ENCODE measurements at places on chromosomes 4 and X. TPM values are rescaled to one million over a fixed set of nuclear protein-coding genes. Genes with fewer than 3 reads are reported as not detected.
A peak's percentile ranks its signal among the peaks of the same experiment; 100 is the strongest.

NDNF gene
- not detected for polyA plus RNA-seq

THAP9 gene
- polyA plus RNA-seq: 0.47 TPM

SPON2 gene
- polyA plus RNA-seq: 3.4 TPM

USP51 gene
- polyA plus RNA-seq: 0.18 TPM

ANKRD50 gene
- 6.4 TPM for polyA plus RNA-seq

SLIT2 gene
- polyA plus RNA-seq: not detected

FREM3 gene
- not detected for polyA plus RNA-seq

TRIM75 gene
- polyA plus RNA-seq: not detected

GPR82 gene
- 0.14 TPM for polyA plus RNA-seq

CHRNA9 gene
- polyA plus RNA-seq: not detected

HPGDS gene
- polyA plus RNA-seq: not detected

DCLK2 gene
- not detected for polyA plus RNA-seq

GRCh38 chr4:8656711-8657380, 64.3 kb downstream of the CPZ start:
- DNase-seq: no peak

- no peak for DNase-seq
Measured at GRCh38 chrX:134622813-134623185, 35.5 kb downstream of the PLAC1 start.

DNA sequence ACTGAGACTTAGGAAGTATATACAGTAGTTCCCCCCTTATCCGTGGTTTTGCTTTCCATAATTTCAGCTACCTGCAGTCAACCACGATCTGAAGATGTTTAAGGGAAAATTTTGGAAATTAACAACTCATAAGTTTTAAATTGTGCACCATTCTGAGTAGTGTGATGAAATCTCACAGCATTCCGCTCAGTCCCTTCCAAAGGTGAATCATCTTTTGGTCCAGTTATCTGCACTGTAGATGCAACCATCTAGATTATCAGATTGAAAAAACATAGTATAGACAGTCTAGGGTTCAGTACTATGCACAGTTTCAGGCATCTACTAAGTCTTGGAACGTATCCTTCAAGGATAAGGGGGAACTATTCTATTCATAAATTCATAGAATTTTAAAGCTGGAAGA, 109.0 kb downstream of the ANXA3 start:
- no peak for DNase-seq

DNA sequence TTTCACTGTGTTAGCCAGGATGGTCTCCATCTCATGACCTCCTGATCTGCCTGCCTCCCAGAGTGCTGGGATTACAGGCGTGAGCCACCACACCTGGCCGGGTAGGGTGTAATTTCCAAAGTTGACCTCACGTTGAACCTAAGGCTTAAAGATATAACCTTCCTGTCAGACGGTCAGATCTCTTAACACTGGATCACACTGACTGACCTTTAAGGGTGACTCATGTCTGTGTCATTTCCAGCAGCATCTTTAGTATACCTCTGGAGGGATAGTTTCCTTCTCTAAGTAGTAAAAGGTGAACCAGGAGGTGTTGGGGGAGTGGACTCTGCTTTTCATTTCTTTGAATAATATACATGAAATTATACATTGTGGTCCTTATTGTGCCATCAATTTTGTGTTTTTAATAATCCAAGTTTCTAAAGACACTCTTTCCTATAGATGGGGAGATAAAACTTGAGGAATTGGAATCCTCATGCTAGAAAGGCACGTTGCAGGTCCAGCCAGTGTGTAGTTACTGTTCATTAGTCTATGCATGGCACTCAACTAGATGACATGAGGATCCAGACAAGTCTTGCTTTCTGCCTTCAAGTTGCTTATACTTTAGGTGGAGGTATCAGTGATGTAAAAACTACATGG, 45.7 kb downstream of the ARHGAP10 start:
- DNase-seq: no peak

DNA sequence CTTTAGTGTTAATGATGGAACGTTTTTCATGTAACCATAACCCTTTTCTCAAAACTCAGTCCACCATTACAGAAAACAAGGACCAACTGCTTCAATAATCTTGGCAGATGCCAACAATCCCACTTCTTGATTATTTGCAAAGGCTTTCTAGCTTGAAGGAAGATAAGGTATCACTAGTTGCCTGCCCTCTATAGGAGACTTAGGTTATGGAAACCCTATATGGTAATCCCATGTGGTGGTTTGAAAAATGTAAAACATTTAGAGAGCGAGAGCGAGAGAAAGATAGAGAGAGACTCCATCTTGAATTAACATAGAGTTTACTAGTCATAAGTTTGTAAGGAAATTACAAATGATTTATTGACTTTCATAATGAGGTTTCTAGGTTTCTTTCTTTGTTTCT, 1627.5 kb upstream of the TENM3 start:
- no peak for DNase-seq

DNA sequence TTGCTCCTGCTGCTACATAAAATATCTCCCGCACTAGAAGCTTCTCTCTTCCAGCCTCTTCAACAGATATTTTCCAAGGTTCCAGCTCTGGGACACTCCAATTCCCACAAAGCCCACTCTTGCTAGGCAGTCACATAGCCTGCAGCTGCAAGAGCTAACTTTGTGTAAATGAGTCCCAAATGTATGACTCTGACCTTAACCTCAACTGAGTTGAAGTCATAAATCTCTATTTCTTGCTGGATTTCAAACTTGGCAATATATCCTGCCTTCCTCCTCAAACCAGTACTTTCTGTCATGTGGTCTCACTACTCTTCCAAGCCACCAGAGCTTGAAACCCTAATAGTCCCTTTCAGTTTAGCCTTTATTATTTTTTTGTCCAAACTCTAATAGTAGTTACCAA, 315.4 kb upstream of the GRIA3 start:
- DNase-seq: no peak

DNA sequence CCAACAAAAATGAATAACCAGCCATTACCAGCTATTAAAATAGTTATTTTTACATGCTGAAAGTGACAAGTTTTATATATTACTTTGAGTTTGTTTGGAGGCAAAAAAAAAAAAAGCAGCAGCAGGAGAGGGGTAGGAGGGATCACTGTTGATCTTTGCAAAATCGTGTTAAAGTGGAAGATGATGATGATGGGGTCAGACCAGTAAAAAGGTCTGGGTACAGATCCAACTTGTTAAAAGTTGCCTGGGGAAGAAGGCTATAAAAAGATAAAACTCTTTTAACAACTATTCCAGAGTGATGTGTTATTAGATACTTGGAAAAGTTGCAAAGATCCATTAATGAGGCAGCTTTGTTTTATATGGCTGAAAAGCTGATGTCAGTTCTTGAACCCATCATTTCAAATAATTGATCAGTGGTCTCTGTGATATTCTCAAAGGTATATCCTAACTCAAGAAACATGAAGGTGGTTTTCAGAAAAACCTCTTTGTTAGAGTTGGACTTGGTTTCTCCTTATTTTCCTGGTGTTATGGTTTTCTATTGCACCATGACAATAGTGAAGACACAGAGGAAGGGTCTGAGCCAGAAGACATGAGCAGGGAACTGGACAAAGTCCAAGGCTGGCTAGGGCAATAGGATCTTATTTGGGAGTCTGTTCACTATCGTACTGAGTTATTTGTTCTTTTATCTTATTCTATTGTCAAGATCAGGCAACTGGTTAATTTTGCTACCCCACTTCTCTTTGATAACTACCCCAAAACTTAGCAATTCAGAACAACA, 44.8 kb downstream of the EDNRA start:
- DNase-seq: no peak

DNA sequence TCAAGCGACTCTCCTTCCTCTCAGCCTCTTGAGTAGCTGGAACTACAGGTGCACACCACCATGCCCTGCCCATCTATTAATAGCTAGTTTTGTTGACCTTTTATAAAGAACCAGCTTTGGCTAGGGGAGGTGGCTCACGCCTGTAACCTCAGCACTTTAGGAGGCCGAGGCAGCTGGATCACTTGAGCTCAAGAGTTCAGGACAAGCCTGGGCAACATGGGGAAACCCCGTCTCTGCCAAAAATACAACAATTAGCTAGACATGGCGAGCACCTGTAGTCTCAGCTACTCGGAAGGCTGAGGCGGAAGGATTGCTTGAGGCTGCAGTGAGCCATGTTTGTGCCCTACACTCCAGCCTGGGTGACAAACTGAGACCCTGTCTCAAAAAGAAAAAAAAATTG, 2.7 kb downstream of the TKTL1 start:
- no peak for DNase-seq

- DNase-seq: no peak
Measured at GRCh38 chr4:6731318-6731675, 15.3 kb downstream of the BLOC1S4 start.

GRCh38 chr4:94372991-94373390, 30.4 kb upstream of the HPGDS start:
- no peak for DNase-seq

- no peak for DNase-seq
Measured at GRCh38 chr4:11773798-11774197, 345.1 kb upstream of the HS3ST1 start.

DNA sequence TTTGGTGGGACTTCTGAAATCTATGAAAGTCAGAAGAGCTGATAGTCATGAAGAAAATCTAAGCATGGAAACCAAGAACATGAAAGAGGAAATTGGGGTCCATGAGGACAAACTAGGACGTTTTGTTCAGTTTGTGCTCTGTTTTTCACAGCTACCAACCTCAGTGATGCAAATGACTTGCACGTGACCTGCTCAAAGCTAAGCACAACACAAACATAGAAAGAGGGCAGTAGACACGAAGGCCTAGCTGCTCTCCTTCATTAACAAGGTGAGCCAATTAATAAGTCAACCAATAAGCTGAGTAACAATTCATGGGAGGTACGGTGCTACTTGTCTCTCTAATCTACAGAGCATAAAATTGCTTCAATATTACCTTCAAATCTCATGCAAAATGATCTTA, 684.1 kb downstream of the TRAM1L1 start:
- no peak for DNase-seq

DNA sequence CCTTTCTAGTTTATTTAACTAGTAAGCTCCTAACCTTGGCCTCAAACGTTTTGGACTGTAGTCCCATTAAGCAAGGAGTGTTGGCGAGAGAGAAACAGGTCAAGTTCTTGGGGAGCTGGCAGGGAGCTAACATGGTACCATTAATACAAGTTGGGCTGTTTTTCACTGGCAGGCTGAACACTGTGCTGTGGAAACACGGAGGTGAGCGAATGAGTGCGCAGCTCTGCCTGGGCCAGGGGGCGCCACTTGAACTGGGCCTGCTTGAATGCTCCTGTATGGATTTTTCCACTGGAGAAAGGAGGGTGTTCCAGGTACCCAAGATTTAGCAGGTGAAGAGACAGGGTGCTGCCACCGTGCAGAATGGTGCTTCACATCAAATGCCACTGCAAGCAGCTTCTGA, 7.4 kb upstream of the SMS start:
- DNase-seq: no peak

DNA sequence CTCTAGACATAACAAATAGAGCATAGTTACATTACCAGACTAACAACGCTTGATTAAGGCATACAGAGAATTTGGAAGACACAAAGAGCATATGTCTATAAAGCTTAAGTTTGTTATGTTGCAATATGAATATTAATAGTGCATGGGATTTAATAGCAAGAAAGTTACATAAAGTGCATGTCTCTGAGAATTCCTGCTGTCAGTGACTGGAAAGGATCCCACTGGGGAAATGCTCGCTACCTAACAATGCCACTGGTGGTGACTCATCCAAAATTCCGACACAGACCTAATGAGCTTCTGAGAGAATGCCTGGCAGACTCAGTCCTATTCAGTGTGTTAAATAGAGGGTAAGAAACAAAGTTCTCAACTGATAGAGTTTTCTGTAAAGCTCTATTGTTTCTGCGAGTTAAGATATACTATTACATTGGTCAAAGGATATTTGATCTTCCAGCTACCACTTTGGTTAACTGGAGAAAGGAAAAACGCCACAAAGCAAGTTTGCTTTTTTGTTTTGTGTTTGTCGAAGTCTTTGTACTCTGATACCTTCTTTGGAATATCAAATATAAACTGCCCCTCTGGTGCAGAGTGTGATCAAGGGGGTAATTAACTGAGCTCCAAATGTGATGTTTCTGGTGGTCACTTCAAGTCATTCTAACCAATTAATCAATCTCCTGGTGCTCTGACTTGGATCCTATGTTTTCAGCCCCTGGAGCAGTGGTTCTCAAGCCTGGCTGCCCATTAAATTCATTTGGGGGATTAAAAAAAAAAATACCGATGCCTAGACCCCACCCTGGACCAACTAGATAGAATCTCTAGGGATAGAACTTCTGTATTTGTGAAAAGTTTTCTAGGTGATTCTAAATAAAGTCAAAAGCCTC, 107.9 kb downstream of the PALLD start:
- no peak for DNase-seq

GRCh38 chr4:184857441-184858121, 31.8 kb upstream of the ACSL1 start:
- peak; percentile 54 for DNase-seq

GRCh38 chr4:127534041-127534825, 98.5 kb upstream of the INTU start:
- no peak for DNase-seq

GRCh38 chr4:111800551-111800950, 344.7 kb upstream of the FAM241A start:
- DNase-seq: no peak

DNA sequence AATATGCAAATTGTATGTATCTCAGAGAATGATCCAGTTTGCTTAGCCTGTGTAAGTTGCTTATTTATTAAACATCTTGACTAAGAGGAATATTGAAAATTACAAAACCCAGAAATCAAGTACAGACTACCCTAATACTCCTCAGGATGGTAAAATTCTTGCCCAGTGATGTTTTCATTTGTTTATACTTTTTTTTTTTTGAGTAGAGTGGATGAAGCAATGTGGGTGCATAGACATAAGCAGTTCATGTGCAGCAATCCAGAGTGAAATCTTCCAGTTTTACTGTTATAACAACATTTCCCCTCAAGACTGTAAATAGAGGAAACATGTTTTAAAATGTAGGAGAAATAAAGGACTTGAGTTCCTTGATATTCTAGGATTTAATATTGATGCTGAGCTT, 4.7 kb downstream of the GLRB start:
- no peak for DNase-seq

GRCh38 chr4:7427831-7428260, 6.9 kb downstream of the PSAPL1 start:
- DNase-seq: no peak

- peak; percentile 76 for DNase-seq
Measured at GRCh38 chr4:48963042-48963679, 22.9 kb upstream of the CWH43 start.

DNA sequence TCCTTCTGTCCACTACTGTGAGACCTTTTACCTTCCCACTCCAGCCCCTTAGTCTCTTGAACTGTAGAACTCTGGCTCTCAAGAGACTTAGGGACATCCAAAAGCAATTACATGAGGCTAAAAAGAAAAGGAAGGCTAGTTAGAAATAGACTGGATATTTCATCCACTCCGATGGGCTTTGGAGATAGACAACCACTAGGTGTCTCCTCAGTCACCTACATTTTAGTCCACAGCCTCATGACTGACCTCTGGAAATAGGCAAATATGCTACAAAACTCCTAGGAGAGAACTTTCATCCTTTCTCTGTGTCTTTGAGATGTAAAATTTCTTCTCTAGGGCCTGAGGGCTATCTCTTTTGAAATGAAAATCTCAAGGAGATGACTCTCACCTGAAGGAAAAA, 45.1 kb upstream of the LAMP2 start:
- DNase-seq: no peak
